ENCODE measurements at places on chromosomes 1 and 21.

DNA sequence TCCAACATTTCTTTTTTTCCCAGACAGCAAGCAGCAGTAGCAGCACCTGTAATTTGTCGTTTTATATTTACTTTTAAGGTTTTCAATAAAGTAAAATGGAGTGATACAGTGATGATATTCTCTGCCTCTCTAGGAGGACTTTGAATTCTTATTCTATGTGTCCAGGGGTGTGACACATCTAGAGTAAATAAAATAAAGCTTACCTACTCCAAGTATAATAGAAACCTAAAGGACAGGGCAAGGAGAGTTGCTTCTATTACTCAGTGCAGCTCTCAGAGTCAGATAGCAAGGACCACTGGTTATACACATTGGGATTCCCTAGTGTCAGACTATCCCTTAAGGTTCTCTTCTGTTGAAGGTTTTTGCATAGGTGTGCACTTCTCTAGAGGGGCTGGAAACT, 95.9 kb downstream of the LMO4 start:
- DNase-seq, result no peak

DNA sequence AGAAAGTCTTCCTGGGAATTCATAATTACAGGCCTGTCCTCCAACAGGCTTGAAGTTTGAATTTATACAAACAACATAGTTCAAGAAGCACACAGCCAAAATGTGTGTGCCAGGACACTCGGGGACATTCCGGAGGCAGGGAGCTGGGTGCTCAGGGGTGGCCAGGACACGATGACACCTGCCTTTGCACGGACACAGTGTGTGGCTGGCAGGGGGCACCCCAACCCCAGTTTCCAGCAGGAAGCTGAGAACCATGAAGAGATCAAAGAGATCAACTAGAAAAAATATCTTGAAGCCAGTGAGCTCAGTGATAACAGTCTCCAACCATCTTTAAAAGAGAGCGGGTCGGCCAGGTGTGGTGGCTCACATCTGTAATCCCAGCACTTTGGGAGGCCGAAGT, 32.5 kb upstream of the TRAPPC10 start:
- no peak for DNase-seq

- DNase-seq, result no peak
Observed at GRCh38 chr1:223444411-223444810, 51.2 kb downstream of the CCDC185 start.

- no peak for DNase-seq
Observed at GRCh38 chr21:38500073-38500472, 1.8 kb upstream of the ERG start.

DNA sequence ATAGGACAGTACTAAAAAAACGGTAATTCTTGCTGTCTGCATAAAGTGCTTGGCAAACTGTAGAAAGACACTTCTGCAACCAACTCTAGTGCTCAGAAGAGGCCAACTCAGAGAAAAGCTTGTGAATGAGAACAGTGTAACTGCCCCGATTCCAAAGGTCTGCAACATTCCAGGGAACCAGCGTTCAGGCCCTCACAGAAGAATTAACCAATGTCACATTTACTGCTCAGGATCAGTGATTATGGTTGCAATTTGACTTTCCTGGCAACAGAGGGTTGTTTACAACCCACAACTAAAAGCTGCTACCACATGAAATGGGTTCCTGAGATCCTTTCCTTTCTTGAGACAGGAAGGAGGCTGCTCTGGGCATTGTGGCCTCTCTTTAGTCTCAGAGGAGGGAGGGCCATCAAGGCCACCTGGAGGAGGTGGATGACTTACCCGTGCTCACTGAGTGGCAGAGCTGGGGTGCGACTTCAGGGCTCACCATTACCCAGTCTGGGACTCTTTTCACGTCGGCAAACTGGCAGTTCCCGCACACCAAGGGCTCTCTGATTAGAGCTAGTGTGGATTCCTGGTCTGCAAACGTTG, 15.3 kb downstream of the SRSF4 start:
- DNase-seq, result no peak

GRCh38 chr21:45850181-45850580, 131.4 kb upstream of the COL6A1 start:
- no peak for DNase-seq

GRCh38 chr1:36479505-36480051, 3.1 kb downstream of the CSF3R start:
- no peak for DNase-seq

All from NCI-H748 treated with DMSO at 0.1 percent for 48 hours (cell line).